ENCODE measurements at places on chromosomes 6 and 20.

- DNase-seq: peak; percentile 70
Measured at GRCh38 chr20:36792422-36792821, 18.9 kb upstream of the DSN1 start.

- DNase-seq: no peak
Measured at GRCh38 chr20:46483879-46484278, 29.5 kb downstream of the ZNF334 start.

GRCh38 chr20:15328084-15328483 lies 990.7 kb upstream of the FLRT3 start:
- no peak for DNase-seq

DNA sequence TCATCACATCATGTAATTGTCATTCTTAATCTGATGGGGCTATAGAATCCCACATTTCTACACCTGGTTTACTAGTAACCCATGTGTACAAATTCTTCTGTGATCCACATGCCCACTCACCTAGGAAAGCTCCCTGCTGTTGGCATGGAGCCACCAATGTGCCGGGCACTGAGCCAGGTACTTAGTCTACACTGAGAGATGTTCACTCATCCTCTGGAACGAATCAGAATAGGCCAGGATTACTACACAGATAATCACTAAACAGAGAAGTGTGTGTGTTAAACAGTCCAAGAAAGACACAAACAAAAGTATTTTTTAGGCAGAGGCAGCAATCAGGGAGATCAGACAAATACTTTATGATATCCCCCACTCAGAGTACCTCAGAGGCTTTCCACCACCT lies 193.2 kb upstream of the VGLL2 start:
- DNase-seq: no peak

GRCh38 chr6:16539086-16539931 lies 222.0 kb downstream of the ATXN1 start:
- DNase-seq: no peak

Measured in LNCaP clone FGC (cell line).